GM04503 (cell line): ENCODE measurements at places on chromosomes 1 and 21.

DNA sequence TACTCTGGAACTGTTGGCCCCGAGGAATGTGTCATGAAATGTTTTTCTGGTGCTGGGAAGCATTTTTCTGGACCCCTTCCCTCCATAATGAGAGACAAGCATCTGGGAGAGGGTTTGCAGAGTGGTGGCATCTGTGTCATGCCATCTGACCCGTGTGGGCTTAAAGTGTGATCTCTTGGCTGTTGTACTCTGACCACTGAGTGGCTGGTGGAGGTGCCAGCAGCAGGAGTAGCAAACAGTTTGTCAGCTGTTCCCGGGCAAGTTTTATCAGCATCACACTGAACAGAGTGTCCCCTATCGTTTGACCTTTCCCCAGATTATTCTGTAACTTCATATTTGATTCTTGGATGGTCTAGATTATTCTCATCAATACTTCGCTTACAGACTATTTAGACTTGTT is 150.1 kb downstream of the HHAT start:
- DNase-seq, result no peak

DNA sequence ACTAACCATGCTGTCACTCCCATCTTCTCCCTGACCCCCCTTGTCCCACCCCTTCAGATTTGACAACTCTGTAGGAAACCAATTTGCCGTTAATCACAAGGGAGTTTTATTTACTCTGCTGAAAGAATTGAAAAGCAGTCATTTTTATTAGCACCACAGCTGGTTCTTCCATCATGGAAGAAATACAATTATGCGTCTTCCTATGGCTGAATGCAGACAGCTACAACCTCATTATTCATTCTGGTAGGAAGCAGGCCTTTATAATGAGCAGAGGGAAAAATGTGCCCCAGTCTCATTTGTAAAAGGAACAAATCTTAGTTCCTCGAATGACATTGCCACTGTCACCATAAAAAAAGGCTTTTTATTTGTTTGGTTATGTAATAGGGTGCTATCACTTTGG is 35.2 kb downstream of the JUN start:
- no peak for DNase-seq

DNA sequence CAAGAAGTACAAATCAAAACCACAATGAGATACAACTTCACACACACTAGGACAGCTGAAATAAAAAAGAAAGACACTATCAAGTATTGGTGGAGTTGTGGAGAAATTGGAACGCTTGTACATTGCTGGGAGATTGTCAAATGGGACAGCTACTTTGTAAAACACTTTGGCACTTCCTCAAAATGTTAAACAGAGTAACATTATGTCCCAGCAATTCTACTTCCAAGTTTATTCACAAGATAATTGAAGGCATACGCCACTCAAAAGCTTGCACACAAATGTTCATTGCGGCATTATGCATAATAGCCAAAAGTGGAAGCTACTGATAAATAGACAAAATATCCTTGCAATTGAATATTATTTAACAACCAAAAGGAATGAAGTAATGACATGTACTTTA is 199.9 kb upstream of the KCNK2 start:
- no peak for DNase-seq

DNA sequence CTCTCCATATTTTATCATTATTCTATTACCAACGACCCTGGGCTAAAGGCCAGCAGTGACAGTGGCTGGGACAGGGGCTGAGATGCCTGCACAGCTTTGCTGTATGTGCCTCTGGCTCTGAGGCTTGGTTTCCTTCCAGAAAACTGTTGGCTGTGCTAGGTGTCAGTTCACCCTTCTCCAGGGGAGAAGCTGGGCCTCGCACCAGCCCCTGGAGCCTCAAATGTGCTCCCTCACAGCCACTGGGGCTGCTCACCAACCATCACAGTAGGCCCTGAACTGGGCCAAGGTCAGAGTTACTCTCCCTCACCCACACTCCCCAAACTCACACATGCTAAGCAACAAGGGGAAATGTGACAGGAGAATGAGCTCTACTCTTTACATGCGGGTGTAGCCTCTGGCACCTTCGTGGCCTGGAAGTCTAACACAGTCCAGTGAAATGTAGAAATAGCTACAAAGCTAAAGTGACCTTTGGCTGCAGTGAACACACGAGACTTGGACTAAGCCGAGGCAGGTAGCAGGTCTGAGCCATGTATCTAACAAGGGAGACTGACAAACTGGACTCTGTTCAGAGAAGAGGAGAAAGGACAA is 4.7 kb upstream of the CD160 start:
- DNase-seq, result no peak

GRCh38 chr21:45463871-45464270 is 58.9 kb downstream of the COL18A1 start:
- DNase-seq, result no peak

- DNase-seq, result no peak
These were observed 60.1 kb upstream of the CYP2J2 start for GRCh38 chr1:59986516-59987310.

DNA sequence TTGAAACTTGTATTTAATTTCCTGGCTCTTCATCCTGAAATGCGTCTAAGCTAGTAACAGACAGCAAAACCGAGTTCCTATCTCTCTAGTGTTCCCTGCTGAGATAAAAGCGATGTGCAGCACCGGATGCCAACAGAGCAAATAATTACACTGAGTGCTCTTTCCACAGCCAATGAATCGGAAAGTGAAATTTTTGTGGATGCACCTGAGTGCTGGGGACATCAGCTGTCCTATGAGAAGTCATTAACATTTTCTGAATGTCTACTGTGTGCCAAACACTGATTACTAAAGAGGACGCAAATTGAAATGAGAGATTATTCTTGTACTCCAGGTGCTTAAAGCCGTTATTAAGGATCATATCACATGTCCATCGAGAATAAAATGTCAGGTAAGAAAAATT is 278.0 kb downstream of the RGS7 start:
- DNase-seq, result no peak

DNA sequence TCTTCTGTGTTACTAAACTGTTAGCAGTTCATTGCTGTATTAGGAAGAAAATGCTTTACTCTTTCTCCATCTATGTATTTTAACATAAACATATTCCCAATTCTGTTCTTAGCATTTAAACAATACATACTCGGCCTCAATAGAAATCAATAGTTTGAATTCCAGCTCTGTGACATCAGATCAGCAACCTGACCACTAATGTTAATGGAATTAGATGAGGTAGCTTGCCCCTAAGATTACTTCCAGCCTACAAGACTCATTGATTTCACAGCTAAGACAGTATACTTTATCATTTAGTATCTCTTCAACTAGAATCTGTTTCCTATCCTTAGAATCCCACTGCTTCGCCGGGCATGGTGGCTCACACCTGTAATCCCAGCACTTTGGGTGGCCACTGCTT is 38.9 kb downstream of the EPRS1 start:
- no peak for DNase-seq

GRCh38 chr1:212141404-212141803 is 105.9 kb downstream of the DTL start:
- DNase-seq, result no peak

DNA sequence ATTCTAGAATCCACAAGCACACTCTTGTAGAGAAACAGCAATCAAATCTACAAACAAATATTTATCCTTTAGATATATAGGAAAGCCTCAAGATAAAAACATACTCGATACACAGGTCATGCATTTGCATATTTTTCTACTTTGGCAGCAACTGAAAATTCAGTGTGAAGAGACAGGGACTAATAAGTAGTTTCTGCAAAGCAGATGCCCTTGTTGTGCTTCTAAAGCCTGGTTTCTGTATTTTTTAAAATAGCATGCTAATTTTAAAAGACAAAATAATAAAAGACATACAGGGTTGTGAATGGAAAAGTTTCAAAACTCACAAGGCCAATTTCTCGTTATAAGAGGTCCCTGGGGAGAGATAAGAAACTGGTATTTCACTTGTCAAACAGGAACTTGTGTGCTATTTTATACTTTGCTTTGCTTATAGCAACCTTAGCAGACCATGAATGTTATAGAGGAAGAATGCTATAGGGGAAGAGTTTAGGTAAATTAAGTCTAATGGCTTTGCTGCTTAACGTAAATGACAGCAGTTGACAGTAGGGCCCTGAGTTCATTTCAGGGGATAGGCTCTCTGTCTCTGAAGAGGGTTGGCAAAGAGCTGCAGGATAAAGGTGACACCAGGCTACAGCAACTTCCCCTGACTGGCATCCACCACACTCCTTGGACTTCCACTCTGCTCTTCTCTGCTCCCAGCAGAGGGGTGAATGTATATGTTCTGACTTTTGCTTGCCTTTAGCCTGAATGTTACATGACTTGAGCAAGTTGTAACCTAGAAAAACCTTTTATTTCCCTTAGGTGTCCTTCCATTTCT is 9.4 kb upstream of the RGS13 start:
- DNase-seq, result no peak

DNA sequence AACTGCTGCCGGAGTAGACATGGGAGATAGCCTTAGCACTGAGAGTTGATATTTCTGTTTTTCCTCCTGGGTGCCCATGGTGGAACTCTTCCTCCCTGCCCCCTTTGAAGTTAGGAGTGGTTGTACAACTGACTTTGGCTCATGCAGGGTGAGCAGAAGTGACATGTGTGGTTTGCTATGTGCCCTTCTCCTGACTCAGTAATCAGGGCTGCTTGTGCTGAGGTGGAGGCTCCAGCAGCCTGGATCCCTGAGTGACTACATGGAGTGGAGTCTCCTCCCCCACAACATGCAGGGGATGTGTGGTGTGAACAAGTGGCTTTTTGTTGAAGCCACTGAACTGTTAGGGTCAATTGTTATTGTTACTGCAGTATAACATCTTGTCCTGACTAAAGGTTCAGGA is 261.6 kb downstream of the CAMTA1 start:
- no peak for DNase-seq

- DNase-seq, result no peak
These were observed 325.9 kb upstream of the AJAP1 start for GRCh38 chr1:4328402-4329071.

DNA sequence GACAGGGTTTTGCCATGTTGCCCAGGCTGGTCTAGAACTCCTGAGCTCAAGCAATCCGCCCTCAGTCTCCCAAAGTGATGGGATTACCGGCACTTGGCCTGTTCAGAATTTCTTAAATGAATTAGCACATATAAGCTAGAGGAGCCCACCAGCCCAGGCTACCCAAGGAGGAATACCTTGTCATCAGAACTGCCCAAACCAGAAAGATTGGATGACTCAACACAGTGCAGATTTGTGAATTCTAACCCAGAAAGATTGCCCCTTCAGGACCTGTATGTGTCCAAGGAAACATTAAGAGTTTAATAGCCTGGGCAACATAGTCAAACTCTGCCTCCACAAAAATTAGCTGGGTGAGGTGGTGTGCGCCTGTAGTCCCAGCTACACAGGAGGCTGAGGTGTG is 14.0 kb upstream of the LIN9 start:
- DNase-seq, result no peak

- no peak for DNase-seq
These were observed 177.9 kb downstream of the PGBD5 start for GRCh38 chr1:230248016-230248888.

- no peak for DNase-seq
These were observed 97.2 kb upstream of the ARTN start for GRCh38 chr1:43836267-43836951.

DNA sequence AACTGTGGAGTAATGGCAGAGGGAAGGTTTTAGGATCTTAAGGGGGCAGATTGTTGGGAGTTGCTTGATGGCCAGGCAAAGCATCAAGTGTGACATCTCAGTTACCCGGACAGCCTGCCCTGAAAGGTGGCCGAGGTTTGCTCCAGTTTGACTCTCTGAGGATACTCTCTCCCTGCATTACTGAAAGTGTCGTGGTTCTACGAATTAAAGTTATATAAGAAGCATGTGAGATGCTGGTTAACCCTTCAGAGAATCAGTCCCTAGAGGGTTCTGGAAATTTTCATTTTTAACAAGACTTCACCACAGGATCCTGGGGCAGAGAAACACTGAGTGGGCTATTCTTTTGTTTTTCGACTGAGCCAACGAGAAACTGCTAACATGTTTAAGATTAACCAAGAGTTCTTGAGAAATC is 689 bp upstream of the ZNF644 start:
- no peak for DNase-seq

- peak; percentile 77 for DNase-seq
These were observed 98.4 kb upstream of the GADD45A start for GRCh38 chr1:67586596-67586995.

GRCh38 chr1:214740471-214740870 is 137.5 kb downstream of the CENPF start:
- no peak for DNase-seq

- DNase-seq, result no peak
These were observed 18.4 kb downstream of the DYNLT5 start for GRCh38 chr1:66770694-66771093.

DNA sequence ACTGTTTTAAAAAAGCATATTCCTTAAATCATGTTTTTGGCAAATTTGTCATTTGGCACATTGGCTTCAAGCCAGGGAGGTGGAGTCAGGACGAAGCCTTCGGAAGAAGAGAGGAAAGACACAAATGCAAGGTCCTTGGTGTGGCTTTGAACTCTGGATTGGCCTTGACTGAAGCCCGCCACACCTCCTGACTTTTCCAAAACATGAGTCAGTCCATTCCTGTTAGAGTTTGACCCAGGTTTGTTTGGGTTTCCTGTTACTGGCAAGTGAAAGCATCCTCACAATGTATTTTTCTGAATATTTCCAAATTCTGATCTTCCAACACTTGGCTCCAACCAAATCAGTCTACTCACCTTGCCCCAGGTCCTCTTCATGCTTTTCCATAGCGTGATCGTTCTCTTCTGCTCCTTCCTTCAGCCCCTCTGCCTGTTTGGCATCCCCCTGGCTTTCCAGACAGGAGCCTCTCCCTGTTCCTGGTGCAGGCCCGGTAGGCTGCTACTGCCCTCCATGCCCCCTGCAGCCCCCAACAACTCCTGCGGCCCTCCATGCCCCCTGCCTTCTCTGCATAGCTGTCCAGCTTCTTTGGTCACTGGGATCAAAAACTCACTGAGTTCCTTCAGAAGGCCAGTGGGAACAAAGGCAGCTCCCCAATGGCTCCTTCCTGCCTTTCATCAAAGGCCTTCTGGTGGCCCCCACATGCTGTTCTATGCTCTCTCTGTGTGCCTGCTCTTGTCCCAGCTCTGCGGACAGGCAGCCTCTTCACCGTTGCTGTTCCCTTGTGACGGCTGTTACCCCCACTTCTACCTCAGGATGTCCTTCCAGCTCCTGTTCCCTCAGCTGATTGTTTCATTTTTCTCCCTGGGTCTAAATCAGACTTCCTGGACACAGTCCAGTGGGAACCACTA is 30.4 kb upstream of the SLC30A1 start:
- no peak for DNase-seq

DNA sequence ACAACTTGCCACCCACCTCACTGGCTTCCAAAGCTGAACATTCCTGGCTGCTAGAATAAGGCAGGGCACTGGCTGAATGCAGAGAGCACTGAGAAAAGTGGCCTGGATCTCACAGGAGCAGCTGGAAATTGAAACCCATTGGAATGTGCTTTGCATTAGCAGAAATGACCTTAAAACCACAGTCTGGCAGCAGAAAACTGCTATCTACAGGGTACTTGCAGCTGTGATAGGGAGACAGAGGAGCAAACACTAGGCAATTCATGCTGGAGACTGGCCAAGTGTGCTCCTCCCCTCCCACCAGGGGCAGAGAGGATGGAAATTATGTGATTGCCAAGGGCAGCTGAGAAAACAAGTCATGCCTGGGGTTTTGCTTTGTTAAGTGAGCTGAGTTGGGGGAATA is 47.2 kb downstream of the HSD3B1 start:
- peak; percentile 14 for DNase-seq
